ENCODE measurements at places on chromosomes 16 and 17.
A peak's percentile ranks its signal among the peaks of the same experiment; 100 is the strongest.

DNA sequence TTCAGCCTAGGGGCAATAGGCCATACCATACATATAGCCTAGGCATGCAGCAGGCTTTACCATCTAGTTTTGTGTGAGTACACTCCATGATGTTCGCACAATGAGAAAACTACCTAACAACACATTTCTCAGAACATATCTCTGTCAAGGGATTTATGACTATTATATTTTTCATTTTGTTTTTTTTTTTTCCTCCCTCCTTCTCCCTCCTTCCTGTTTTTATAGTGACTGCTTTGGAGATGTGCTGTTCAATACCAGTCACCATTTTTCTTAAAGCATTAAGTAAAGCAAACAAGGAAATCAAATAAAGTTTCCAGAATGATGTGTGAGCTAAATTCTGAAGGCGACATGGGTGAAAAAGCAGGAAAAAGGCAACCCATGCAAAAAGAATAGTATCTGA, 194.6 kb downstream of the STX8 start:
- no peak for DNase-seq

- no peak for DNase-seq
Observed at GRCh38 chr16:14364112-14364385, 266.0 kb downstream of the PARN start.

GRCh38 chr16:2045965-2046892, 1.4 kb downstream of the NTHL1 start:
- no peak for DNase-seq

- peak; percentile 58 for DNase-seq
Observed at GRCh38 chr17:75077496-75078283, 10.1 kb upstream of the SLC16A5 start.

DNA sequence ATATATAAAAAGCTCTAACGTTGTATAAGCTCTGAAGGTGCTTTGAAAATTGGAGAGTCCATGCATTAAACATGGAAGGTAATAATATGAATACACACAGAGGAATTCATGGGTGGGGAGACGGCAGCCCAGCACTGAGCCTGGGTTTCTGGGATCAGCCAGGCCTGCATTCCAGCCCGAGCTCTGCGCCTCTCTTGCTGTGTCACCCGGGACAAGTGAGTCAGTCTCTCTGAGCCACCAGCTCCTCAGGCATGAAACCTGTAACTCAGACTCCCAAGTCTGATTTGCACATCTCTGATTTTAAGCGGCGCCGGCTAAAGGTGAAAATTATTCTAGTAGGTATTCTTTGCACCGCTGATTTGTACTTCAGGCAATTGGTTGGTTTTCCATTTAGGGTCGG, 238.8 kb downstream of the MRTFB start:
- DNase-seq = no peak

DNA sequence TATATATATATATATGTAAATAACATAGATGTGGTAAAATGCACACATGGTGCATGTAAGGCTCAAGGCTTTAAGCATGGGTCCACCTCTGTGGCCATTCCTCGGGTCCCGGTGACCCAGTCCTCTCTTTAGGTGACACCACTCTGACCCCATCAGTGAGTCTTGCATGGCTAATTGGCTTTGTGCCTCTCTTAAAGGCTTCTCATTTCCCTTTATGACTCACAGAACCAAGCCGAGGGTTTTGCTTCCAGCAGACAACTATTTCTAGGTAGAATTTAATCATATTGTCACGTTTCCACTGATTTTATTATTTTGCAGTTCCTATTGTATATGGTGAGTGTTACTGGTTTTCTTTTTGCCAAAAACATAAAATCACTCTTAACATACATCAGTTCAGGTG, 59.7 kb downstream of the PLCG2 start:
- peak; percentile 15 for DNase-seq

DNA sequence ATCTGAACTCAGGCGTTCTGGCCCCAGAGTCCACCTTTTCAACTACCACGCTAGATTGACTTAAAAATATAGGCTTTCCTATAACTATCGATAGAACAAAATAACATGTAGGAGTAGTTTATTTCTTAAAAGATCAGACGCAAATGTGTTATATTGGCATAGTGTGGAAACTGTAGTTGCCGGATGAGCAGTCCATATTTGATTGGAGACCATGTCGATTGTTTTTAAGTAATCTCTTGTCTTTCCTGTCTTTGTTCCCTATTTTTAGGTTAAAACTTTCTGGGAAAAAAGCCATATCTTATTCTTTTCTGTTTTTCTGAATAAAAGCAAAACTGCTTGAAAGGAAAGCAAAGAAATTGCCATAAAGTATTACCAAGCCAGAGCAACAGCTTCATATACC, 53.1 kb downstream of the GAN start:
- DNase-seq = no peak

DNA sequence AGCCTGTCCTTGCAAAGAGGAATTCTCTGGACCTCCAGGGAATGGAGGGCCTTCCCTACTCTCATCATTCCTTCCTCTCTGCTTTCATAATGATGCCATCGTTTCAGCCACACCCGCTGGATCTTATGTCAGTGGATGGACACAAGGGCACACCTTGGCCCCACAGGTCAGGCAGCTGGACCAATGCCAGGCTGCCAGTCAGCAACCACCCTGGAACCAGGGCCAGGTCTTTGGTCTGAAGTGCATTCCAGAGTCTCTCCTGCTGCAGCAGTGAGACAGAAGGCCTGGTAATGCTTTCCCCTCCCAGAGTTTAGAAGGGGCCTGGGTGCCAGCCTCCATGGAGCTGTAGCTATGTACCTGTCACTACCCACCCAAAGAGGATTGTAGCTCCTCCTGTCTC, 7.4 kb downstream of the C1QL1 start:
- DNase-seq = no peak

DNA sequence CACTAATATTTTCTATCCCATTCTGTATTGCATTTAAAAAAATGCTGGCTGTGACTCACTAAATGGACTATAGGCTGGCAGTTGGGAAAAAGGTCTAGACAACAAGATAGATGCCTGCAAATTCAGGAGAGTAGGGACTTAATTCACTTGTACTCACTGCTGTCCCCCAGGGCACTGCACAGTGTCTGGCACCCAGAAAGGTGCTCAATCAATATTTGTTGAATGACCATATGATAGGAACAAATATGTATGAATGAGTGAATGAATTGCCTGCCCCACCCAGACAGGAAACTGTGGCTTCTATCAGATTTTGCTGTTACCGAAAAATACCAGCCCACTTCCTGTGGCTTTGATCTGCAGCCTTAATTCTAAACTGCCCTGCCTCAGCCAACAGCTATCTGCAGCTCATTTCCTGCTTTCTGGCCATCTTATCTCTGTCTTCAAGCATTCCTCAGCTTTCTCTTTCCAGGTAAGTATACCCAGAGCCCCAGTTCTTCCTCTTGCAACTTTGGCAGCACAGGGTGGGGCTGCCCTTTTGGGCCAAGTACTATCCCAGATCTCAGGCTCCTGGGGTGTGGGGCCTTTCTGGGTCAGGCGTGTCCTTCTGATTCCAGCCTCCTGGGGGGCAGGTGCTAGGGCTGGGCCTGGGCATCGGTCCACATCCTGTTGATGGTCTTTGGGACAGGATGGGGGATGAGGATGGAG, 15.3 kb upstream of the TNS4 start:
- no peak for DNase-seq

DNA sequence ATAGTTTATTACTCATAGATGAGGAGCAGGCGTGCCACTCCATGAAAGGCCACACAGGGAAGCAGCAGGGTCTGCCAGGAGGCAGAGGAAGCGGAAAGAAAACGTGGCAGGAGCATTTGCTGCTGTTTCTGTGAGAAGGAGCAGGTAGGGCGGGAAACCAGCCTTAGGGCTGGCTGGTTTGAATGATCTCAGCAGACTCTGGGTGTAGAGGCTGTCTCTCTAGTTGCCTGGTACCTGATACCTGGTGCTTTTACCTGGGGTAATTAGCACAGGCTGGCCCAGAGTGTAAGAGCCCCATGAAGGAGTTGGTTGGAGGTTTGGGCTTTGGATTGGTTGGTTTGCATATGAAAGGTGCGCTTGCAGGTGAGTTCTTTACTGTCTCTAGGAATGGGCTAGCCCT, 205.0 kb upstream of the CACNG3 start:
- no peak for DNase-seq

GRCh38 chr17:63276821-63277220, 169.3 kb downstream of the CYB561 start:
- no peak for DNase-seq

DNA sequence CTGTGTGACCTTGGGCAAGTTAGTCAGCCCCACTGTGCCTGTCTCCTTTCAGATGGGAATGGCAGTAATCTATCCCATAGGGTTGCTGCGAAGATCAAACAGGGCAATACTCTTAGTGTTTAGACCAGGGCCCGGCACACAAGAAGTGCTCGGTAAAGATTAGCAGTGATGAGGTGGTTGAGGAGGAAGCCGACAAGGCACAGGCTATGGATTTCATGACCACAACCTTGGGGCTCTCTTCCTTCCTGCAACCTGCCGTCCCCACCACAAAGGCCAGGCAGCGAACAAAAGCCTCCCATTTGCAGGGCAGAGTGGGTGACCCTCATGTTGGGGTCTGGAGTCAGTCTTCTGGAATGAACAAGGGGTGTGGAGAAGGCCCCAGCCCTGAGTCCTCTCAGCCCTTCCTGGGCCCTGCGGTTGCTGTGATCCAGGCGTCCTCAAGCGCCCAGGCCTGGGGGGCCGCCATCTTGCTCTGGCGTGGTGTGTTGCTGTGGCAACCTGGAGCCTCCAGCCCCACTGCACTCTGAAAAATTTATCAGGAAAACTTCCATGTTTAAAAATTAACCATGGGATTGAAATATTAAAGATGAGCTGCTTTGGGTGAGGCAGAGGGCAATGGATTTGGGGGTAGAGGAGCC, 9.8 kb downstream of the ADAM11 start:
- DNase-seq = no peak

GRCh38 chr17:1713878-1714426, 3.8 kb upstream of the TLCD2 start:
- no peak for DNase-seq

DNA sequence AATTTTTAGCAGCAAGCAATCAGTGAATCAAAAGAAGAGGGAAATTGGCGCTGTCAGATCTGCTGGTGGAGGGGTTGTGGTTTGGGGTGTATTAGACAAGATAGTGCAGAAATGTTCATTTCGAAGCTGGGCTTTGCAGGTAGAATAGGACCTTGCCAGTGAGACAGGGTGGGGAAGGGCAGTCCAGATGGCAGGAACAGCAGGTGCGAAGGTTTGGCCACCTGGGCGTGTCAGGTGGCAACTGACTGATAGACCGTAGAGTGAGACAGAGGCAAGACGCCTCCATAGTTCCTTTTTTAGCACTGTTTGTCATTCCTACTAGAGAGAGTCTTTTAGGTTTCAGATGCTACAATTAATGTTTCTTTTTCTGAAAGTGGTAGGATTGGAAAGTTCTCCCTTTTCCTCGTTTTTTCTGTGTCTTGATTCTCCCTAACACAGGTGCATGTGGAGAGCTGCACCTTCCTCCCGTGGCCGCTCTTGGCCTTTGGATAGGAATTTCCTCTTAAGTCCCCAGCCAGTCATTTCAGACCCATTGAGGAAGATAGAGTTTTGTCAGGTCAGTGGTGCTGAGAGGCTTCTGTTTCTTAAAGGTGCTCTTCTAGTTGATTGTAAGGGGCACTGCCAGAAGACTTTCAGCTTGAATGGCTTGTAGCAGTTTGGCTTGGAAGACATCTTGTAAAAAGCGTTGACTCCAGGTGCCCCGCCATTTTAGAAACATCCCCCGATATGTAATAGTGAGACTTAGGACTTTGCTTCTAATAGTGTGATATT, 315.6 kb downstream of the SNX29 start:
- DNase-seq = no peak

GRCh38 chr16:9090101-9090959, 1.1 kb upstream of the HAPSTR1 start:
- no peak for DNase-seq

DNA sequence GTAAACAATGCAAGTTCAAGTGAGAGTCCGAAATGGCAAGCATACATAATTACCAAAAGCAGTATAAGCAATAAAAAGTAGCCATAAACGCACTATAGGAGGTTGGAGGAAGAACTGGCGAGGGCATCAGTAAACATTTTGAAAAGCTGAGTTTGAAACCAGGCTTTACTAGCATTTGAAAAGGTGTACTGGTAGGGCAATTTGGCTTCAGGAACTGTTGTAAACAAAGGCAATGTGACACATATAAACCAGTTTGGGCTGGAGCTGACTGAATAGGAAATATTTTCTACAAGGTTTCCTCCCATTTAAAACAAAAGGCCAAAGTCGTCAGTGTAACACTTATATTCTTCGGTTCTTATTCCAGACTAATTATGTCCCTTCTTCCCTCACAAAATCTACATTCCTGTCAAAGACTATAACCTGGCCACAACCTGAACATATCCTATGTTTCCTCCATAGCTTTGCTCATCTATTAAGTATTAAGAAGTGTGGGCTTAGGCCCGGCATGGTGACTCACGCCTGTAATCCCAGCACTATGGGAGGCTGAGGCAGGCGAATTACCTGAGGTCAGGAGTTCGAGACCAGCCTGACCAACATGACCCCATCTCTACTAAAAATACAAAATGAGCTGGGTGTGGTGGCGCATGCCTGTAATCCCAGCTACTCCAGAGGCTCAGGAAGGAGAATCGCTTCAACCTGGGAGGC, 7.8 kb downstream of the CBX1 start:
- DNase-seq = no peak

DNA sequence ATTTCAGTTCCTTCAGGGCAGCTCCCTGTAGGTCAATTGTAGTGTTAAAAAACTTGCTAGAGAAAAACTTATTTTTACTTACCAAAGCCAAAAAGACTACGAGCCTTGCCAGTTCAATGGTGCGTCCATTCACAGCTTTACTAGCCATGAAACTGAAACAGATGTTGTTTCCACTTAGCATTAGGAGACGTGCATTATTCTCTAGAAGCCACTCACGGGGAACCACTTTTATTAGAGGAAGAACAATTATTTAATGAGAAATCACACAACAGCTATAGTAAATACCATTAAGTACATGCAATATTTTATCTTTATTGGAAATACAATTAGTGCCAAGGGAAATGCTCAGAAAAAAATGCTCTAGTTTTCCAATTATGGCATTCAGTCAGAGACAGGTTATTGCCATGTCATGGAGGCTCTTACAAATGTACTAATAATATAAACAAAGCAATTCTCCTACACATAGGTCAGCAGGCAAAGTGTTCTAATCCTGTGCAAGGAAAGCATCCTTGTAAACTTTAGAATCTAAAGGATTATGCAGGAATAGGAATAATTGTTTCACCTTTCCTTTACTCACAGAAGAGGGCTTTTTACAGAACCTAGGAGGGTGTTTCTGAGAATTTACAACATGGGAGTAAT, 17.4 kb downstream of the LASP1NB start:
- DNase-seq = no peak

Measured in inflammatory macrophage treated with lipopolysaccharide for 1 hour (primary cell).